Peyer's patch (tissue), 4 donors: ENCODE measurements at places on chromosomes 7 and 10.

DNA sequence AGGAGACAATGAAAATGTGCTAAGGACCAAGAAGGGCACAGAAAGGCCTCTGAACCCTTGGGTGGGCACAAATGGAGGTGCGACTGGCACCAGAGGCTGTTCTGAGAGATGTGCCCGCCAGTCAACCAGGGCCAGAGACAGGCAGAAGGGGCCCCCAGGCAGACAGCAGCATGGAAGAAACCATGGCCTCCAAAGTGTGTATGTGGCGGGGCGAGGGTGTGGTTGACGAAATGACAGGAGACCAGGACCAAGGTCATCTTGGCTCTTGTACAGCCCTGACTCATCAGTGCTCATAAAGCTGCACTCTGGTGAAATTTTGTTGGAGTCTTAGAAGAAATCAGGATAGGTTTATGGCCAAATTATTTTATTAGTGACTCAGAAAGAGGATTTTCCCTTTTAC is 4.0 kb upstream of the MRPS24 start:
- H3K27me3 ChIP-seq = no peaks in the 10 kb centered on the region
- peak; percentile 79 for DNase-seq
- peak overlapping the region; percentile 59 for H3K27ac ChIP-seq
- no peak overlapping the region for H3K4me3 ChIP-seq
- H3K4me1 ChIP-seq = peaks cover 8% of the 10 kb centered on the region

DNA sequence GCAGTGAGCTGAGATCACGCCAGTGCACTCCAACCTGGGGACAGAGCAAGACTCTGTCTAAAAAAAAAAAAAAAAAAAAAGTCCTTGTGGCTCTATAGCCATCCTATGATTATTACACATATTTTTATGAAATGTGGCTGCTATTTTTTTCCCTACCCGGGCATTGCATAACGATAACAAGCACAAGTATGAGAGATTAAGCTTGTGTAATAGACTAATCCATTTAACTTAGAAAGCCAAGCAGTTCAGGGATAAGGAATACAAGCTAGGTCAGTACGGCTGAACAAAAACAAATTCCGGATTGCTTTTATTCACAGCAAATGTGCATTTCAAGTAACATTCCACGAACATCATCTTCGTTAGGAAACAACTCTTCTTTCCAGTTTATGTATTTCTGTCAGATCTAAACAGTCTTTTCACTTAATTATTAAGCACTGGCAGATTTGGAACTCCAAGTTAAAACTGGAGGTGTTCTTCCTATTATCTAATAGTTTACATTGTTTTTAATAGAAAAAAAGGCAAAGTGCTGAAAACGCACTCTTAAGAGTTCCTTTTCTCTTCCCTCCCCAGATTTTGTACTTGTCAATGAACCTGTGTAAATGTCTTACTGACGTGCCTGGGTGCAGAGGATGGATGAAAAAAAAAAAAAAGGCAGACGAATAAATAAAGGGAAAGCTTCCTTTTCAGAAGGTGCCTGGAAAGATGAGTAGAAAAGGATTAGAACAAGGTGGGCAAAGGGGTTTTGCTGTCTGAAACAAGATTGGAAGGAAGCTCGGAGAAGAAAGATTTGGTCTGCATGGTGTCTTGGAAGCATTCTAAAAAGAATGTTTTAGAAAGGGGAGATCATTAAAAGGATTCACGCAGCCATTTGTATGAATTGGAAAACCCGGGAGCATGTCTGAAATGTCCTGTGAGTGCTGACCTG is 81.1 kb downstream of the PRTFDC1 start:
- H3K4me3 ChIP-seq = no peak overlapping the region
- DNase-seq = no peak
- H3K27ac ChIP-seq = no peak overlapping the region

DNA sequence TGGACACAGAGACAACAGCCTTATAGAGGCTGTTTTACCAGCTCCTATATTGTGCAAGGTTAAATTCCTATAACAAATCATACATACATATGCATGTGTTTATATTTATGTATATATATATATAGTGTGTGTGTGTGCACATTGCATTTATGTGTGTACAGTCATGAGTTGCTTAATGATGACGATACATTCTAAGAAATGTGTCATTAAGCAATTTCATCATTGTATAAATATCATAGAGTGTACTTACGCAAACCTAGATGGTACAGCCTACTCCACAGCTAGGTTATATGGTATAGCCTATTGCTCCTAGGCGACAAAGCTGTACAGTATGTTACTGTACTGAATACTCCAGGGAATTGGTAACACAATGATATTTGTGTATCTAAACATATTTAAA is 30.1 kb upstream of the TNKS2 start:
- H3K4me1 ChIP-seq = no peaks in the 10 kb centered on the region
- H3K36me3 ChIP-seq = no peaks in the 10 kb centered on the region
- no peak for DNase-seq
- no peak overlapping the region for H3K27ac ChIP-seq
- no peak overlapping the region for H3K4me3 ChIP-seq

DNA sequence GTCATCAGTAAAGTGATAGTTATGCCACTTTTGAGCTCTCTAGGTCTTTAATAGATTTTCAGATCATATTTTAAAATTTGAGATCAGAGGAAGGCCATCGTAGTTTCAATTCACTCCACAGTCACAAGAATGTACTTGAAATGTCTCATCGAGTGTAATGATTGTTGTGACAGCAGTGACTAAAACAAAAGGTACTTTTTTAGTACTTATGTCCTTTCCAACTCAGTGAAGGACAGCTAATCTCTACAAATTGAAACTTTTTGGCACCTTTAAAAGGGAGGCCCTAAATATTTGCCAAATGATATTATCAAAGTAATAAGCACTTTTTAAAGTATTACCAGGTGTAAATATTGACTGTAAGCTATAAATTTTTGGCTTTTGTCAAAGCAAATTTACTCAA is 702.9 kb upstream of the GRM3 start:
- H3K4me3 ChIP-seq = no peak overlapping the region
- H3K4me1 ChIP-seq = no peaks in the 10 kb centered on the region
- no peak for DNase-seq
- H3K36me3 ChIP-seq = no peaks in the 10 kb centered on the region

- H3K27me3 ChIP-seq = no peaks in the 10 kb centered on the region
- H3K36me3 ChIP-seq = no peaks in the 10 kb centered on the region
- H3K4me1 ChIP-seq = no peaks in the 10 kb centered on the region
- H3K4me3 ChIP-seq = no peak overlapping the region
- no peak for DNase-seq
Measured at GRCh38 chr7:36904101-36904500, 179.8 kb upstream of the AOAH start.

- no peak for DNase-seq
- peaks cover 23% of the 10 kb centered on the region for H3K36me3 ChIP-seq
Measured at GRCh38 chr10:5390607-5391205, 13.9 kb downstream of the TUBAL3 start.

GRCh38 chr10:112639298-112639697 is 192.3 kb downstream of the VTI1A start:
- no peaks in the 10 kb centered on the region for H3K4me1 ChIP-seq
- H3K27me3 ChIP-seq = no peaks in the 10 kb centered on the region
- no peak for DNase-seq
- H3K27ac ChIP-seq = no peak overlapping the region

DNA sequence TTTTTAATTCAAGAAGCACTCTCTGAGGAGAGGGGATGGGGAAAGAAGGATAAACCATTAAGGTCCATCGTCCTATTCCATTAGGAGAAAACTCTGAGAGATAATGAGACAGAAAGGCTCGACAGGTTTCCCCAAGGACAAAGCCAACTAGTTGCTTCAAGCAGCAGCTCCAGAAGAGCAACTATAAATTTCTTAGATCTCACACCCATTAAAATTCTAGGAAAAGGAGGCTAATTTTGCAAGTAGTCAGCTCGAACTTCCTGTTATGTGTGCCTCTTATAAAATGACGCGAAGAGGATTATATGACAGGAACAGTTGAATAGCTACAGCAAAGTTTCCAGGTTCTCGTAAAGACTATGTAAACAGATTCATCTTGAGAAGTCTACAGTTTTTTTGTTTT is 52.0 kb upstream of the ST8SIA6 start:
- H3K36me3 ChIP-seq = no peaks in the 10 kb centered on the region
- no peak overlapping the region for H3K4me3 ChIP-seq
- H3K27ac ChIP-seq = no peak overlapping the region
- DNase-seq = no peak
- no peaks in the 10 kb centered on the region for H3K27me3 ChIP-seq

- H3K4me3 ChIP-seq = no peak overlapping the region
- no peak for DNase-seq
- no peak overlapping the region for H3K27ac ChIP-seq
- no peaks in the 10 kb centered on the region for H3K4me1 ChIP-seq
- H3K27me3 ChIP-seq = no peaks in the 10 kb centered on the region
Measured at GRCh38 chr10:118472415-118473304, 122.8 kb downstream of the PRLHR start.
